ENCODE measurements at places on chromosomes 13 and 19. TPM values are rescaled to one million over a fixed set of nuclear protein-coding genes. Genes with fewer than 3 reads are reported as not detected.

The ZSCAN22 gene
- total RNA-seq: 4.0 TPM

The USE1 gene
- total RNA-seq: 16.1 TPM

The KLHL1 gene
- total RNA-seq: not detected

The CD79A gene
- total RNA-seq: not detected

The EDNRB gene
- not detected for total RNA-seq

The PRRG2 gene
- 0.43 TPM for total RNA-seq

The ZNF99 gene
- not detected for total RNA-seq

The LGI4 gene
- 0.43 TPM for total RNA-seq

The UBE2L5 gene
- not detected for total RNA-seq

The SACS gene
- total RNA-seq: 36.2 TPM

The SYT3 gene
- 1.9 TPM for total RNA-seq

The ABCA7 gene
- 8.6 TPM for total RNA-seq

The ZNF208 gene
- total RNA-seq: not detected

The KLK3 gene
- not detected for total RNA-seq

The KLK1 gene
- not detected for total RNA-seq

The GRIN2D gene
- not detected for total RNA-seq

The ACOD1 gene
- not detected for total RNA-seq

The URAD gene
- total RNA-seq: not detected

The ANKRD24 gene
- total RNA-seq: 0.53 TPM

The MYO1F gene
- not detected for total RNA-seq

The TSC22D1 gene
- 37.2 TPM for total RNA-seq

The ACP7 gene
- total RNA-seq: 0.03 TPM

The SMIM17 gene
- total RNA-seq: 2.0 TPM

The LIN7B gene
- 8.5 TPM for total RNA-seq

The TNFRSF19 gene
- total RNA-seq: 6.5 TPM

The BCL3 gene
- 4.4 TPM for total RNA-seq

The SHISA2 gene
- total RNA-seq: not detected

The TEX26 gene
- not detected for total RNA-seq

The AMER2 gene
- not detected for total RNA-seq

The DCT gene
- not detected for total RNA-seq

The ZNF414 gene
- 17.7 TPM for total RNA-seq

The FUT6 gene
- not detected for total RNA-seq

The SIRT6 gene
- total RNA-seq: 32.6 TPM

The GPC5 gene
- total RNA-seq: not detected

The HSPB6 gene
- total RNA-seq: 0.72 TPM

The NDUFA7 gene
- 31.8 TPM for total RNA-seq

The BRME1 gene
- total RNA-seq: 0.48 TPM

The FCHO1 gene
- total RNA-seq: 2.1 TPM

The HOMER3 gene
- 143 TPM for total RNA-seq

The RDH8 gene
- not detected for total RNA-seq

Measured in A172 (cell line).